IgD-negative memory B cell (primary cell): ENCODE measurements at places on chromosomes 6 and 20. TPM values are rescaled to one million over a fixed set of nuclear protein-coding genes. Genes with fewer than 3 reads are reported as not detected.

GSTA4 gene
- polyA plus RNA-seq = 4.1 TPM

ARMH2 gene
- polyA plus RNA-seq = 0.50 TPM

GSTA3 gene
- polyA plus RNA-seq = not detected

PAX1 gene
- polyA plus RNA-seq = not detected

FABP7 gene
- polyA plus RNA-seq = not detected

SLC12A5 gene
- polyA plus RNA-seq = 0.11 TPM

BCAS1 gene
- 1.8 TPM for polyA plus RNA-seq

SLC22A16 gene
- not detected for polyA plus RNA-seq

VGLL2 gene
- not detected for polyA plus RNA-seq

CDKN1A gene
- 81.1 TPM for polyA plus RNA-seq
